ENCODE measurements at places on chromosomes 3 and 15.

DNA sequence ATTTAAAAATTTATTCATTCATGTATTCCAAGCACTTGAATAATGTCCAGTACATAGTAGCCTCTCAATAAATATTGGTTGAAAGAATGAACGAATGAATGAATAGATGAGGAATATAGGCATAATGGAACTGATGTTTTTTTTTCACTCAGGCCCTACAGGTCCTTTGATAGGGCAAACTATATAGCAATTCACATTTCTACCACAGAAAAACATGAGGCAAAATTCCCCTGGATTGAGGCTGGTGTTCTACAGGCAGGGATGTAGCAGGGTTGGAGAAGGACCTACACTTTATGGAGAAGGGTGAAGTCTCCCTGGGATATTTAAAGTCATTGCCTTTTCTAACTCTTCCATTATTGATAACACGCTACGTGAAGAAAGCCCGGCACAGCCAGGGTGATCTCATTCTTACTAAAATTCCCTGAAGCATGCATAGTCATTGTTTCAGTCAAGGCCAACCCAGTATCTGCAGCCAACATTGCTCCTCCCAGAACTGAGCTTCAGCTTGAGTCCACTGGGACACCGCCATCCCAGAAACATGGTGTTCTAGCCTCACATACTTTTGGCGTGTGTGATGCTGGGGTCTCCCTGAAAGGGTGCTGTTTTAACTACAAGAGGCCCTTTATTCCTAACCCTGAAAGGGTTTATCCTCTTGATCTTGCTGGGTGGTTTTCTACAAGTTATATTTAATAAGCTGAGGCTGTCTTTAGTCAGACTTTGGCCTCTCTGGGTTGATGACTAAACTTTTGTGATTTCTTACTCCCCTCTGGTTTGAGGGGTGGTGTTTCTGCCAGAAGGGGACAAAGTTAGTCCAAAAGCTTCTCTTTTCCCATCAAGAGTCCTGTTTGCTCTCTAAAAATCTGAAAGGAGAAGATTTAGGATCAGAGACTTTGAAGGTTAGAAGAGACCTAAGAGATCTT is 25.9 kb upstream of the FBN1 start:
- DNase-seq = peak; percentile 91

DNA sequence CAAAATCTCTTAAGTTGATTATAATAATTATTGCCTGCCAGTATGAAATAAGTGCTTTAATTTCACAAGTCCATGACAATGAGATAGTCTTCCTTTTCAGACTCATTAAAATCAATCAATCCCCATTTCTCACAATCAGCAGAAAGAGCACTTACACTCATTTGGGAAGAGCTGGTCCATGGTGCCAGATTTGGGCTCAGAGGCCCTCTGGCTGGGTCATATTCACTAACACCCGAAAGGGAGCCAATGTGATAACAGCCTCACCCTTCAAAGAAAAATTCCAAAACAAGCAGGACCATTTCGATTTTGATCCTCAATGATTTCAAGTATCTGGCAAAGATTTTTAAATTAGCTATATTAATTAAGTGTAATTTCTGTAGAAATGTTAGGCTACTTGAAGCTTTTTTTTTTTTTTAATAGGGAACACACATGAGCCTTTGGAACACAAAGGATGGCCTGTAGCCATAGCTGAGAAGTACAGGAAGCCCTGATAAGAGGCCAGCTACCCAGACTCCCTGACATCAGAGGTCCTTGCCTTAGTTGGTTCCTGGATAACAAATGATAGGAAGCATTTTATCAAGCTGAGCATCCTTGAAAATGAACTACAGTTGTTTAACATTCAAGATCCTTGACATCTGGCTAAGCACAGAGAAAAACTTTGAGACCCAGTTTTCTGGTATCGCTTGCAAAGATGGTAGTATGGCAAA is 17.1 kb downstream of the MCF2L2 start:
- no peak for DNase-seq

DNA sequence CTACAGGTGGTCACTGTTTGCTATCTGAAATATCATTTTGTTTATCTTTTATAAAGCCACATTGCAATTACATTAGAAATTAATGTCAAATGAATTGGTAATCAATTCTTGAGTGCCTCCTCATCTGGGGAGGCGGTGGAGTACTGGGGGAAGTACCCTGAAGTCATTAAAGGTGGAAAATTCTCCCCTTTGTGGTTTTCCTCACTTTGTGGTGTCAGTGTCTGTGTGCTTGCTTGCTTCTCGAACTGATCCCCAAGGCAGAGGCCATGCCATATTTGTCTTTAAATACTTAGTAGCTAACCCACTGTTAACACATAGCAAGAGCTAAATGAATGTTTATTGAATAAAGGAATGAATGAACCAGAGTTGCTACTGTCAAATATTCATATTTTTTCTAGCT is 40.5 kb upstream of the CCK start:
- no peak for DNase-seq

DNA sequence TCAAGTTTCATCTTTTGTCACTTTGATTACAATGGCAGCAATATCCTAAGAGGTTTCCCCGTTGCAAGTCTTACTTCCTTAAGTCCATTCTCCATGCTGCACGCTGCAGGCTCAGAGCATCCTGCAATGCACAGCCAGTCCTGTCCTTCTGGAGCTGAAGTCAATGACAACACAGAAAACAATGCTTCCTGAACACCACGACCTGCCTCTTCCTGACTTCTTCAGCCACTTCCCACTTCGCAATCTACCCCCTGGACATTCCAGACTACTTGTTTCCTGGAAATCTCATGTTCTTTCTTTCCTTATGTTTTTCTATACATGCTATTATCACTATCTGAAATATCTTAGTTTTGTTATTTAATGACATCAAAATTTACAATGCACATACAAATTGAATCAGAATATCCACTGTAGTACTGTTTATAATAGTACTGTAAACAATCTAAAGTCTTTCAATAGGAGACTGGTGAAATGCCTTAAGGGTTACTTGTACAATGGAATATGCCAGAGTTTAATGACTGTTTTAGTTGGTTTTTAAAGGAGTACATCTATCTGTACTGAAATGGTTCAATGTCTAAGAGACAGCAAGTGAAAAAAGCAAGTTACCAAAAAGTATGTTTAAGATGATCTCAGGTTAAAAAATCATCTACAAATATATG is 113.7 kb upstream of the PRTG start:
- peak; percentile 25 for DNase-seq

GRCh38 chr3:24119321-24119751 is 174.2 kb downstream of the NR1D2 start:
- DNase-seq = peak; percentile 58

GRCh38 chr3:37907371-37907770 is 45.7 kb downstream of the CTDSPL start:
- DNase-seq = no peak

DNA sequence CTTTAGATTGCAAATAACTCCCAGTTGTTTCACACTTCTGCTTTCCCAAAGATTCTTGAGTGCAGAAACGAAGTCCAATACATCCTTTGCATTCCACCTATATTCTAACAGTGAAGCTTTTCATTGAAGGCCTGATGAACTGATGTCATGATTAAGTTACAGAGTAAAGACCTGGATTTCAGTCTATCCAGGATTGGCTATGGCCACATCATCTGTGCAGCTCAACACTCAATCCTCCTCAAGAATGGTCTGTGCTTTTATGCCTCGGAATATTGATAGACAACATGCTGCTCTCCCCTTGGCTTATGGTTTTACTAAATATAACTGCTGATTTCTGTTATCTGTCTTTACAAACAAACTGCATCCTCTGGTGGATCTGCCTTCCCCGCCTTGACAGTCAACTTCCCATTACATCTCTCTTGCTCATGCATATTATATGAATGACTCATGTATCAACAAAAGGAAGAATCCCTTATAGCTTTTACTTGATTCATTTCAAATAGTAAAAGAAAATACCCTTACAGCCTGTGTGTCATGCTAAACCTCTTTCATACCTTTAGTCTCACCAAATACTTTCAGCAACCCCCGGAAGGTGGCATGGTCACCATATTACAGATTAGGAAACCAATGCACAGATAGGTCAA is 59.5 kb downstream of the SCN11A start:
- DNase-seq = peak; percentile 91

DNA sequence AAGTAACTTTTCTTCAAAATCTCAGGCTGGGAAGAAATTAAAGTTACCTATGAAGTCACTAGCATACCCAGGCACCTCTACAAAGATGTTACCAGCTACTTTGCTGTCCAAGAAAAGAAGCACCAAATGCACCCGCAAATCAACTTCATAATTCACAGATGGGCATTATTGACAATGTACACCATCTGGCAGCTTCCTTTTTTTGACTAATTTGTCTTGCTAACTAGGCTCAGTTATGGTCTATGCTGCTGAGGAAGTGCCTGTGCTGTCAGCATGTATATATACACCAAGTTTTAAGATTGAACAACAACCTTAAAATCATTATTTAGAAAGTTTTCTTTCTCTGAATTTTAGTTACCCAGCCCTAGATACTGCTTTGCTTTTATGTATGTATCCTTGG is 93.8 kb downstream of the NSUN3 start:
- no peak for DNase-seq

GRCh38 chr3:62193586-62194345 is 179.6 kb downstream of the FEZF2 start:
- no peak for DNase-seq

GRCh38 chr15:74857671-74858368 is 14.9 kb upstream of the ULK3 start:
- DNase-seq = no peak

GRCh38 chr3:66472313-66473134 is 28.3 kb downstream of the LRIG1 start:
- peak; percentile 63 for DNase-seq

Data from EH (cell line).